Large intestine (tissue), 12 donors: ENCODE measurements at places on chromosomes 5 and 9.

DNA sequence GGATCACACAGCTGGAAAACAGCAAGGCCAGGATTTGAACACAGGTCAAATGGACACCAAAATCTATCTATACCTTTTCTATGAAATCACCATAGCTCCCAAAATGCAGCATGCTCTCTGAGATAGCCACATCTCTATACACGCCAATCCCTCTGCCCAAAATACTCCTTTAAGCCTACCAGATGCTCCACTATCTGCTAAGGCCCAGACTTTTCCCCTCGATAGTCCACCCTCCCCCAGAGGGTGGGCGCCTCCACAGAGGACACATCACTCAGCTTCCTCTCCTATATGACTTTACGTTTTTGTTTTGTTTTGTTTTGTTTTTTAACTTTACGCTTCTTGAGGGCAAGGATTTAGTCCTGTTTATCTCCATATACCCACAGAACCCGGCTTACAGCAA, 46.8 kb downstream of the MTMR12 start:
- H3K27me3 ChIP-seq, result no peaks in the 10 kb centered on the region
- no peak overlapping the region for H3K27ac ChIP-seq
- no peak overlapping the region for H3K4me3 ChIP-seq
- DNase-seq, result no peak

GRCh38 chr5:39249564-39250274, 30.4 kb upstream of the FYB1 start:
- H3K4me1 ChIP-seq, result no peaks in the 10 kb centered on the region
- no peak overlapping the region for H3K27ac ChIP-seq
- no peak overlapping the region for H3K4me3 ChIP-seq
- no peaks in the 10 kb centered on the region for H3K36me3 ChIP-seq
- no peak for DNase-seq

GRCh38 chr9:124280176-124280691, 22.5 kb downstream of the NEK6 start:
- peak; percentile 50 for DNase-seq
- no peak overlapping the region for H3K4me3 ChIP-seq
- H3K36me3 ChIP-seq, result peaks cover 2% of the 10 kb centered on the region
- no peaks in the 10 kb centered on the region for H3K27me3 ChIP-seq
- H3K27ac ChIP-seq, result peak overlapping the region; percentile 25
- peaks cover 15% of the 10 kb centered on the region for H3K4me1 ChIP-seq

GRCh38 chr9:3398232-3398648, 127.6 kb downstream of the RFX3 start:
- no peak overlapping the region for H3K27ac ChIP-seq
- H3K27me3 ChIP-seq, result no peaks in the 10 kb centered on the region
- H3K36me3 ChIP-seq, result no peaks in the 10 kb centered on the region
- H3K4me3 ChIP-seq, result no peak overlapping the region

GRCh38 chr5:158487664-158488063, 612.1 kb downstream of the EBF1 start:
- H3K4me3 ChIP-seq, result no peak overlapping the region
- no peaks in the 10 kb centered on the region for H3K4me1 ChIP-seq
- H3K36me3 ChIP-seq, result no peaks in the 10 kb centered on the region
- no peak for DNase-seq
- H3K27me3 ChIP-seq, result no peaks in the 10 kb centered on the region
